Hematopoietic multipotent progenitor cell (in vitro differentiated cells): ENCODE measurements at places on chromosomes 3 and 15.

DNA sequence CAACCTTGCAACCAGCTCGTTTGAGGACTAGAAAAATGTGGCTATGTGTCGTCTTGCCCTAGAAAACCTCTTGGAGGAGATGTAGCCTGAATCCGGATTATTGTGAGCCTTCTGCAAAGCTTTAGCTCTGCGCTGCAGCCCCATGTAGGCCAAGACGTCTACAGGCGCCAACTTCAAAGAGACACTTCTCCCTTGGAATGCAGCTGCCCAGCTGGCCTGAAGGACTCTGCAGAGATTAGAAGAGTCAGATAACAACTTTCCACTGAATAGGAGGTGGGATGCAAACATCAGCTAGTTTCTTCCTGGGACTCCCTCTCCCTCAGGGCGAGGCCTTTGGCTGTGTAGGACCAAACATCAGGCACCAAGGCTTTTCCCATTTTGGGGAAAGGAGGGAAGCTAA lies 356.5 kb upstream of the IL12A start:
- DNase-seq: no peak

GRCh38 chr3:525415-525814 lies 328.9 kb downstream of the CHL1 start:
- no peak for DNase-seq

DNA sequence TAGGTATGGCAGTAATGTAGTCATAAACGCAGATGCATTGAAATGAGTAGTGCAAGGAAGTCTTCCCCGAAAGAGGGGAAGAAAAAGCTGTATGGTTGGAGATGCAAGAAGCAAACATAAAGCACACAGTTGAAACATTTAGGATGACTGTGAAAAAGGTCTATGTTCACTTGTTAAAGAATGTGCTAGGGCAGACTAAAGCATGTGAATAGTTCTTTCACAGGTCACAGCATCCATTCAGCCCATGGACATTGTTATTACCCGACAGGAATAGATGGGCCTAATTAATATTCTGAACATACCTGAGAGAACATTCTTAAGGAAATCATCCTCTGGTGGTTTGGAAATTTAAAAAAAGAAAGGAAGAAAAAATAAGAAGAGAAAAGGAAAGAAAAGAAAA lies 595.2 kb downstream of the ZIC1 start:
- DNase-seq: no peak

- DNase-seq: no peak
Measured at GRCh38 chr15:54599386-54599785, 597.4 kb downstream of the RSL24D1 start.

- DNase-seq: no peak
Measured at GRCh38 chr3:102866845-102867244, 432.0 kb downstream of the ZPLD1 start.

DNA sequence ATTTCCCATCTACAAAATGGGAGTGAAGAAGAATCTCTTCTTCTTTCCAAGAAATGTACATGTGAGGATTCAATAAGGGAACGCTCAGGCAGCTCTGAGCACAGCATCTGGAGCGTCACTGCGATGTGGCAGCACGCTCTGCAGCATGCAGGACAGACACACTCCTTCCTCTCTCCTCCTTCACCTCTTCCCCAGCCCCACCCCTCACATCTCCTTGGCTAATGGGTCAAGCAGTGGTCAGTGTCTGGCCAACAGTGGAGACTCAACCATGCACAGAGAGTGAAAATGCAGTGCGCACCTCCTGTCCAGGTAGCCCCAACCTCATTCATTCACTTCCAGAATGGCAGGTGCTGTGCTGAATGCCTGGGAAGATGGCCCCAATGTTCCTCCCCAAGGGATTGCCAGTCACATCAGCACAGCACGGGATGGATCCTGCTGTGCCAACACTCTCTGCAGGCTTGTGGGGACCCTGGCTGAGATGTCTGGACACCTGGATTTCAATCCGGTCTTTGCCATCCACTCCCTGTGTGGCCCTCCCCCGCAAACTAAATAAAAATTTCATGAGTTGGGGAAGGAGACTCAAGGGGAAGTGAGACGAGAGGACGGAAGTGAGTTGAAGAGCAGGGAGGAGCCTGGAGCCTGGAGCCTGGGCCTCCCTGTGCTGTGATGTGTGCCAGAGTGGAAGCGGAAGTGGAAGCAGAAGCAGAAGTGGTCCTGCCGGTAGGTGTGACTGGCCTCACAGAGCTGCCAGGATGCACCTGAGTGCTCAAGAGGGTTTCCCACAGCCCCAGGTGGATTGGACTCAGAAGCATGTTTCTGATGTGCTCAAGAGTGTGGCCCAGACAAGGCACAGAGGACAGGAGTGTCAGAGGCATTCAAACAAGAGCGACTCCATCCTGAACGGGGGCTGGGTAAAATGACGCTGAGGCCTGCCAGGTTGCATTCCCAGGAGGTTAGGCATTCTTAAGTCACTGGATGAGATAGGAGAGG lies 163.9 kb downstream of the SMAD6 start:
- peak; percentile 54 for DNase-seq

DNA sequence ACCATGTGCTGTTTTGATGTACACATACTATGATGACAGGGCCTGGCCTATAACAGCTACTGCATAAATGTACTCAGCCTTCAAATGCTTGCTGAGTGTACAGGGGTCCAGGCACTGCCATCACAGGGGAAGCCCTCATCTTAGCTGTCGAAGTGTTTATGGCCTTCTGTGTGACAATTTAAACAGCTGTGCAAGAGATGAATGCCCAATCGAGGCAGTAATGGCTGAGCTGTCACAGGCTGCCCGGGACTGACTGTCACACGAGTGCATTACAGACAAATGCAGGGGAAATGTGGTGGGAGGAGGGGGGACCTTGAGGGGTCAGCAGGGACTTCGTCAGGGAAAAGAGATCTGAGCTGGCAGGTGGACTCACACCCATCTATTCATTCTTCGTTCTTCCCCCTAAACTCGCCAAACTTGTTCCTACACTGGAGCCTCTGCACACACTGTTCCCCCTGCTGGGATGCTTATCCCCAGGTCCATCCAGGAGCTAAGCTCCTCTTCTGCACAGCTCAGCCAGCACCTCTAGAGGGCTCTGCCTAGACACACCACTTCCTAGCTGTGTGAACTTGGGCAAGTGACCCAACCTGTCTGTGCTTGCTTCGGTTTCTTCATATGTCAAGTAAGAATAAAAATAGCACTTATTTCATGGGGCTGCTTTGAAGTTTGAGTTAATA lies 156.2 kb upstream of the IQSEC1 start:
- DNase-seq: no peak

GRCh38 chr3:42804831-42805132 lies 492 bp upstream of the HIGD1A start:
- no peak for DNase-seq
